ENCODE measurements at places on chromosomes 2 and 18.

DNA sequence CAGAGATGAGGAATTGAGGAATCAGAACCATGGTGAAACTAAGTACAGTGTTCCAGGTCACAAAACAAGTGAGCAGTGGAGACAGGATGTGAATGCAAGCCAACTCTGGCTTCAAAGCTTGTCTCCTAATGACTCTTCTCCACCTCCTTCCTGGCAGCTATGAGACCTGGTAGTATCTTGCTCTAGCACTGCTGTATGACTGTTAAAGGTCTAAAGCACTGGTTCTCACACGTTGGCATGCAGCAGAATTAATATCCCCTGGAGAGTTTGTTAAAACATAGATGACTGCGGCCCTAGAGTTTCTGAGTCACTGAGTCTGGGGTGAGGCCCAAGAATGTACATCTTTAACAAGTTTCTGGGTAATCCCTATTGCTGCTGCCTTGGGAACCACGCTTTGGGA is 63.3 kb downstream of the SUCLG1 start:
- DNase-seq = no peak

DNA sequence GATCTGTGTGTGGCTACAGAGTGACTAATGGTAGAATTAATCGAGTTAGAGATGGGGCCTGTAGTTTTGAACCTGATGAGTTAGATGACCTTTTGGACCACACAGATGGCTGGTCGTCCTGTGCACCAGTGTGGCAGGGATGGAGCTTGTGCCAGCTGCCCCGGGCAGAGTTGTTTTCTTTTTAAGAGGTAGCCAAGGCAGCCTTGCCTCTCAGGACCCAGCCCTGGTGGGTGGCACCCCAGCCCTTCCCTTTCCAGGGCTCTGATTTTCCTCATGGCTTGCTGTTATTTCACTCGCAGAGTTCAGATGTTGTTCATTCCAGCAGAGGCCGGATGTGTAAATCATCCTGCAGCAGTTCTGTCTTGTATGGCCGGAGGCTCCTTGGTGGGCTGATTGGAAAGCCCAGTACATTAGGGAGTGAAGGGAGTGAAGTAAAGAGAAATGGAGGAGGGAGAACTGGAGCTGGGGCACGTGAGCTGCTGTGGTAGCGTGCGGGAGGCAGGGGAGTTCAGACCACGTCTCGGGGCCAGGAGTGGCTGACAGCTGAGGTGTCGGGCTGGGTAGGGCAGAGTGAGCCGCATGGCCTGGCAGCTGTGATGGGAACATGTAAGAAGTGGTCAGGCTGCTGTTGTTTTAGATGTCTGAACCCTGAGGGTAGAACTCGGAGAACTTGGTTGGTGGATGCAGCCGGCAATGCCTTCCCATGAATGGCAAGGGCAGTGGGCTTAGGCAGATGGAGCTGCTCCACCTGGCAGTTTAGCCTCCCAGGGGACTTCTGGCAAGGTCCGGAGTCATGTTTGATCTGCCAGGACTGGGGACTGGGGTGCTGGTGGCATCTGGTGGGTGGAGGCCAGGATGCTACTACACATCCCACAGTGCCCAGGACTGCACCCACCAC is 28.8 kb downstream of the ASAP2 start:
- DNase-seq = no peak

GRCh38 chr2:28399956-28400355 is 7.3 kb downstream of the FOSL2 start:
- no peak for DNase-seq

DNA sequence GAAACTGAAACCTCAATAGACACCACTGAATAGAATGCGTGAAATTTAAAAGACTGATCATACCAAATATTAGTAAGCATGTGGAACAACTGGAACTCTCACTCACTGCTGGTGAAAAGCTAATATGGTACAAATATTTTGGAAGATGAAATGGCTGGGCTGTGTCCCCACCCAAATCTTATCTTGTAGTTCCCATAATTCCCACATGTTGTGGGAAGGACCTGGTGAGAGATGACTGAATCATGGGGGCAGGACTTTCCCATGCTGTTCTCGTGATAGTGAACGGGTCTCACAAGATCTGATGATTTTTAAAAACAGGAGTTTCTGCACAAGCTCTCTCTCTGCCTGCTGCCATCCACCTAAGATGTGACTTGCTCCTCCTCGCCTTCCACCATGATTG is 32.0 kb upstream of the MYCN start:
- no peak for DNase-seq

- DNase-seq = no peak
Observed at GRCh38 chr2:67652679-67653078, 255.5 kb downstream of the ETAA1 start.

DNA sequence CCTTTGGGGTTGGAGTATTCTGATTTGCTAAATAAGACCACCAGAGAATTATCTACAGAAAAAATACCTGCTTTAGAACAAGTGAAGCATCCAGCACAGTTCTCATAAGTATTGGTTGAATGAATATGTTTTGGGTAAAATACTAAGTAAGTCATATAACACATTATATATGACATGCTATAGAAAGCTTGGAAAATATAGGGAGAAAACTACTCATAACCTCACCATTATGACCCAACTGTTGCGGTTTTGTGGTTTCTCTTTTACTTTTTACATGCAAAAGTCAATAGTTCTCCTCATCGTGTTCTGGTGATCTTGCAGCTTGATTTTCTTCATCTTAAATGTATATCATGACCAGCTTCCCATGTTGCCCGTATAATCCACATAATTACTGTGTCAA is 66.2 kb downstream of the DIPK1C start:
- no peak for DNase-seq

DNA sequence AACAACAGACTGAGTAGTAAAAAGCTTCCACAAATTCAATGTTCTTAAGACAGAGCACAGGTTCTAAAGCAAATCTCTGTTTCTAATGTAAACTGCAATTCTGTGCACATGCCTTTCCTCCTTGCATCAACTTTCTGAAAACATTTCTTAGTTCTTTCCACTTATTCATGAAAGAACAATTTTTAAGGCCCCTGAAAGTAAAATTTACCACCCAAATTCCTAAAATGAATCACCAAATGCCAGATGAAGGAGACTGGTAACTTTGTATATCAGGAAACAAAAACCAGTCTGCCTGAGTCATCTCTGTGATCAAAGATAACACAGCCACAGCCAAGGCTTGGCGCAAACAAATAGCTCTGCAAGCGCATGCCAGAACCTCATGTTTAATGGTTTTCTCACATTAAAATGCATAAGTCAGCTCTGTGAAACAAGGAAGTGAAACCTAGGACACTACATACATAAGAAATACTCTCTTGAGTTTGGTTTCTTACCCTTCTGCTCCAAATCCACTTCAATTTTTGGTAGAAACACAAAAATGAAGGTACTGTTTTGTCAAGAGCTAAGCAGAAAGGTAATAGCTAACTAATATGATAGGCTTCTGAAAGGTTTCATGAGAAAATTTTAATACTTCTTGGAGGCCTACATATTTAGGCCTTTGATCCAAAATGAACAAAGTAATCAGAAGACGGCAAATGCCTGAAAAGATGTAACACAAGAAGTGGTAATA is 169.4 kb downstream of the THADA start:
- peak; percentile 6 for DNase-seq

- DNase-seq = no peak
Observed at GRCh38 chr2:16226943-16227664, 286.8 kb downstream of the MYCN start.

DNA sequence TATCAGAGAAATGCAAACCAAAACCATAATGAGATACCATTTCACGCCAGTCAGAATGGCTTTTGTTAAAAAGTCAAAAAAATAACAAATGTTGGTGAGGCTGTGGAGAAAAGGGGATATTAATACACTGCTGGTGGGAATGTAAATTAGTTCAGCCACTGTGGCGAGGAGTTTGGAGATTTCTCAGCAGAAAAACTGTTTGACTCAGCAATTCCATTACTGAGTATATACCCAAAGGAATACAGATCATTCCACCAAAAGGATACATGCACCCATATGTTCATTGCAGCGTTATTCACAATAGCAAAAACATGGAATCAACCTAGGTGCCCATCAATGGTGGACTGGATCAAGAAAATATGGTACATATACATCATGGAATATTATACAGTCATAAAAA is 54.5 kb upstream of the WDR75 start:
- DNase-seq = no peak

DNA sequence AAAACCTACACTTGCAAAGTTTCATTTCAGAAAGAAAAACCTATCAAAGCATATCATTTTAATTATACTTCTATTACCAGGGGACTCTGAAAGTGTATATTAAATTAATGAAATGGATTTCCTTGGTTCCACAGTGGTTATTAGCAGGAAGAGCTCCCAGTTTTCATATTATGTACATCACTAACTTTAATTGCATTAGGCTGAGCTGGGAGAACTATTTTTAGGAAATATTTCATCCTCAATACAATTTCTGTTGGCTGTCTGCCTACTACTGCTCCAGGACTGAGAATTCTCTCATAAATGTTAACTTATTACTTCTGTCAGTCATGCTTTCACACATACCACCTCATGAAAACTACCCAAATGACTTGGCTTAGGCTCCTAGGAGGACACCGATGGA is 301.4 kb downstream of the CMPK2 start:
- no peak for DNase-seq

GRCh38 chr2:84776011-84776410 is 104.9 kb downstream of the TRABD2A start:
- no peak for DNase-seq

GRCh38 chr2:191758518-191759507 is 80.9 kb downstream of the NABP1 start:
- DNase-seq = peak; percentile 27

DNA sequence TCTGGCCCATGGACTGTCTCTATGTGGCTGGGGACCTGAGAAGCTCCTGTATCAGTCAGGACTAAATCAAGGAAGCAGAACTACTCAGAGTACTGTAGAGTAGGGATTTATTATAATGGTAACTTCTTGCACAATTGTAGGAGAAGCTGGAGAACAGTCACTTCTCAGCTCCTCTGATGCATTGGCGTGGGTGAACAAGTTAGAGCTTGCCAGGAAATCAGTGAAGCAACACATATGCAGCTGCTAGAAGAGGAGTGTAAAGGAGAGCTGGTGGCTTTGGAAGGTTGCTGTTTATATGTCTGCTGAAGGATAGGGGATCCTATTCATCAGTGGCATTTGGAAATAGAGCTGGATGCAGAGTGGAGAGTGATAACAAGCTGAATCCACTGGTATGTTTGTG is 215.5 kb upstream of the CWC22 start:
- DNase-seq = no peak

GRCh38 chr18:57837917-57838548 is 34.9 kb upstream of the ATP8B1 start:
- DNase-seq = peak; percentile 31

- DNase-seq = no peak
Observed at GRCh38 chr2:63845866-63846265, 4.2 kb downstream of the UGP2 start.

DNA sequence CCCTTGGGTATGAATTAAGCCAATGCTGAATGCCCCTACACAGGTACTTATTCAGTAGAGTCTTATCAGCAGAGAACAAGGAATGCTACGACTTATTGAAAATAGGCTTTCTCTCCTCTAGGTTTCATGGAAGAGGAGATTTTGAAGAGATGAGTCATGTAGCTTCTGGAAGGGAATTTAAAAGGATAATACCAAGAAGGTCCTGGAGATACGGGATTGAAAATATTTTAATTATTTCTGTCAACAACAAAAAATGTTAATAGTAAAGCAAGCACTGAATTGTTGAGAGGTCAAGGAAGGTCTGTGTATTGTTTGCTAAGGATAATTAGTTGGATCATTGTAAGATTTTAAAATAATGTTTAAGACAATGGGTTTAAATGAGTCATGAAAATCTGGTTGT is 293.0 kb upstream of the SPHKAP start:
- no peak for DNase-seq

GRCh38 chr2:129193961-129194360 is 785.5 kb upstream of the RAB6C start:
- DNase-seq = no peak

DNA sequence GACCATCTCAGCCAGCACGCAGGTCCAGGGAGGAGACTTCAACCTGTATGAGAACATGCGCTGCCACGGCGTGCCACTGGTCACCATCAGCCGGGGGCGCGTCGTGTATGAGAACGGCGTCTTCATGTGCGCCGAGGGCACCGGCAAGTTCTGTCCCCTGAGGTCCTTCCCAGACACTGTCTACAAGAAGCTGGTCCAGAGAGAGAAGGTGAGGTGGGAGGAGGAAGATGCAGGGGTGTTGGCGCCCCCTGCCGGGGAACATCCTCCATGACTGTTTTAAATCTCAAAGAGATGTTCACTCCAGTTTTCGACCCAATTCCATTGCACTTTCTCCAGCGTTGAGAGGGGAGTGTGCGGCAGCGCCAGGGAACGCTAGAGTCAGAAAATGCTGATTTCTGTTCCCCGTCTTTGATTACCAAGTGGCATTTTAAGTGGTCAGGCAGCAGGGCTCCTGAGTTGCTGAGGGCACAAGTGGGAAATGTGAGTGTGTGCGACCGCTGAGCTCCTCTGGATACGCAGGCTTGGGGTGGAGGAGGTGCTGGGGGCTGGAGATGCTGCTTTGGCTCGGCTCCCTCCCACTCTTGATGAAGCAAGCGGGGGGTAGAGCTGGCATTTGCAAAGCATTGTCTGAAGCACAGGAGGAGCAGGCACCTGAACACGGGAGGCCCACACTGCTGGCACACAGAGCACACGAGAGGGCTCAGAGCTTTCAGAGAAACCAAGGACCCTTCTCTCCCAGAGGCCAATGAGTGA is 27.7 kb upstream of the MAPRE3 start:
- DNase-seq = peak; percentile 55

DNA sequence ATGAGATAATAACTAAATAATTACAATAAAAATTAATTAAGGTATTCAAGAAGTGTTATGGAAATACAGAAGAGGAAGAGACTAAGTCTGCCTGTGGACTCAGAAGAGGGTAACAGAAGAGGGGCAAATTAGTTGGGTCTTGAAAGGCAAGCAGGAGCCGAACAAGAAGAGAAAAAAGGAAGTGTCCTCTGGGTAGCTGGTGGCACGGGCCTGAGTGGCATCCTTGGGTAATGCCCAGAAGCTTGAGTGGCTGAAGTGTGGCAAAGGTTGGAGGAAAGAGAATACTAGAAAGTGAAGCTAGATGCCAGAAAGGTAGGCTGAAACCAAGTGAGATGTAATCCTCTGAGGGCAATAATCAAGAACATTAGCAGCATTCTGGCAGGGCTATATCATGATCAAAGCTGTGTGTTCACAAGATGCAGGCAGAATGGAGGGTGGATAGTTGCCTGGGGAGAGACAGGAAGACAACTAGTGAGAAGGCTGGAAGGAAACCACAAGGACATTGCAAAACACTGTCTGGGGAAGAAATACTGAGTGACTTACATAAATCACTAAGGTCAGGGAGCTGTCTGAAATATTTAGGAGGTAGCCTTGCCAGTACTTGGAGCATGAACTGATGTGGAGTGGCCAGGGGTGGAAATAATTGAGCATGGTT is 16.2 kb downstream of the DOCK10 start:
- DNase-seq = no peak

- DNase-seq = no peak
Observed at GRCh38 chr18:2312440-2312839, 258.9 kb downstream of the METTL4 start.
